Brain pericyte (primary cell): ENCODE measurements at places on chromosomes 7 and 10.

DNA sequence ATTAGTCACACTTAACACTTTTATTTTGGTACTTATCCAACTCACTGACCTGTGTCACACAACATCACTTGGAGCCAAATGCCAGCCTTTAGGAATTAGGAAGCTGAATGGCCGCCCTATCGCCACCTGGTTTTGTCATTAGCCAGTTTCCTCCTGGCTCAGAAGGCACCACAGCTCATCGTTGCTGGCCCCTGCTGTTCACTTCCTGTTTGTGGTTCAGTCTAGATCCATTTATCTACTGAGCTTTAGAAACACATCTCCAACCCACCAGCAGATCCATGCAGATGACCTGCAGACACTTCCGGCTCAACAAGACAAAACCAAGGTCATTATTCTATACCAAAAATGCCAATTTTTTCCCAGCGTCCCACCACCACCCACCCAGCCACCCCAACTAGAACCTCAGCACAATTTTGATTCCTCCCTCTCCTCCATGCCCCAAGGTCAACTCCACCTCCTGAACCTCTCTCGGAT, 193.5 kb upstream of the NEBL start:
- no peak for DNase-seq

- DNase-seq, result peak; percentile 81
Observed at GRCh38 chr7:6258440-6259182, 13.8 kb downstream of the CYTH3 start.

- DNase-seq, result no peak
Observed at GRCh38 chr10:67622511-67622910, 73.5 kb downstream of the CTNNA3 start.

GRCh38 chr10:96665306-96665705, 55.0 kb downstream of the PIK3AP1 start:
- no peak for DNase-seq
